ENCODE measurements at places on chromosomes 11 and 22.

DNA sequence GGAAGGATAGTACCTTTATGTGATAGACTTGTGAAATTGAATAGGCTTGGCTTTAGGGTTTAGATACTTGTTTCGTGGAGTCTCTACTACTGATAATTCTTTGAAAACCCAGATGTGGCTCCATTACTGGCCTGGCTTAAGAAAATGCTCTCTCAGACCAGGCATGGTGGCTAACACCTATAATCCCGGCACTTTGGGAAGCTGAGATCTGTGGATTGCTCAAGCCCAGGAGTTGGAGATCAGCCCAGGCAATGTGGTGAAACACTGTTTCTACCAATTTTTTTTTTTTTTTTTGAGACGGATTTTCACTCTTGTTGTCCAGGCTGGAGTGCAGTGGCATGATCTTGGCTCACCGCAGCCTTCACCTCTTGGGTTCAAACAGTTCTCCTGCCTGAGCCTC is 40.9 kb downstream of the ATG13 start:
- DNase-seq = no peak

DNA sequence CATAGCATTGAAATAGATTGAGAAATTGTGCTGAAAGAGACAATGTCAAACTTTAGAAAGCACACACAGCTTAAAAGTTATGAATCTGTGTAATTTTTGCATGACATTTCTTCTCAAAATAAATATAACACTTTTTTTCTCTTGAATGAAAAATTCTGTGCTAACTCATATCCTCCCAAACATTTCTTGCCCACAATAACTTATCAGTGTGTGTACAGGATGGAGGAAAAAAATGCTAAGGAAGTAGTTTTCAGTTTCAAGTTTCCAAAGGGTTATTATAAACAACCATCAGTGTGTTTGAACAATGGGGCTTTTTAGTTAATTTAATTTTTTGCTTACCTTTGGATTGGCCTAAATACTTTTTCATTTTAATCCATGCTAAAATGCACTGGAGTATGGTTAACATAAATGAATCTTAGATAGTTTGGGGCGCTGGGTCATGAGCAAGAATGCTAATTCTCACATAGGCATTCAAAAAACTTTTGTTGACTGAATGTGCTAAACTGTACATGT is 82.9 kb upstream of the ARHGAP20 start:
- no peak for DNase-seq

DNA sequence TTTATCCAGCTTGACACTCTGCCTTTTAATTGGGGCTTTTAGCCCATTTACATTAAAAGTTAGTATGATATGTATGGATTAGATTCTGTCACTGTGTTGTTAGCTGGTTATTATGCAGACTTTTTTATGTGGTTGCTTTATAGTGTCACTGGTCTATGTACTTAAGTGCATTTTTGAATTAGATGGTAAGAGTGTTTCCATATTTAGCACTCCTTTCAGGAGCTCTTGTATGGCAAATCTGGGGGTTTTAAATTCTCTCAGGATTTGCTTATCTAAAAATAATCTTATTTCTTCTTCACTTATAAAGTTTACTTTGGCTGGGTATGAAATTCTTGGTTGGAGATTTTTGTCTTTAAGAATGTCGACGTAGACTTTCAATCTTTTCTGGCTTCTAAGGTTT is 4.0 kb downstream of the OR52E6 start:
- DNase-seq = no peak

- no peak for DNase-seq
Observed at GRCh38 chr11:4808476-4808875, 4.3 kb upstream of the OR52R1 start.

DNA sequence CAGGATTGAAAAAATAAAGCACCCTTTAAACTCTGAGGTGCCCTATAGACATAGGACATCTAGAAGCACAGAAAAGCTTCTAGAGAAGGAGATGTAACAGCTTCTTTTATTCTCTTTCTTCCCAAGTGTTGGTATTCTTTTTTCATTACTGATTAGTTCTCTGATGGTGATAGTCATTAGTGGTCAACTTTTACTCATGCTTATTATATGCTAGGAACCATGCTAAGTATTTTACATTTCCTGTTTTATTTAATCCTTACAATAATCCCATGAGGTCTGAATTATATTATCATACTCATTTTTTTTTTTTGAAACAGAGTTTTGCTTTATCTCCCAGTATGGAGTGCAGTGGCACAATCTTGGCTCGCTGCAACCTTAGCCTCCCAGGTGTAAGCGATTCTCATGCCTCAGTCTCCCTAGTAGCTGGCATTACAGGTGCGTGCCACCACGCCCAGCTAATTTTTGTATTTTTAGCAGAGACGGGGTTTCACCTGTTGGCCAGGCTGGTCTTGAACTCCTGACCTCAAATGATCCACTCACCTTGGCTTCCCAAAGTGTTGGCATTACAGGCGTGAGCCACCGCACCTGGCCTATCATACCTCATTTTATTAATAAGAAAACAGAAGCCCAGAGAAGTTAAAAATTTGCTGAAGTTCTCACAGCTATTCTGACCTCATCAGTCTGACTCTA is 3.0 kb downstream of the C11orf52 start:
- DNase-seq = no peak

DNA sequence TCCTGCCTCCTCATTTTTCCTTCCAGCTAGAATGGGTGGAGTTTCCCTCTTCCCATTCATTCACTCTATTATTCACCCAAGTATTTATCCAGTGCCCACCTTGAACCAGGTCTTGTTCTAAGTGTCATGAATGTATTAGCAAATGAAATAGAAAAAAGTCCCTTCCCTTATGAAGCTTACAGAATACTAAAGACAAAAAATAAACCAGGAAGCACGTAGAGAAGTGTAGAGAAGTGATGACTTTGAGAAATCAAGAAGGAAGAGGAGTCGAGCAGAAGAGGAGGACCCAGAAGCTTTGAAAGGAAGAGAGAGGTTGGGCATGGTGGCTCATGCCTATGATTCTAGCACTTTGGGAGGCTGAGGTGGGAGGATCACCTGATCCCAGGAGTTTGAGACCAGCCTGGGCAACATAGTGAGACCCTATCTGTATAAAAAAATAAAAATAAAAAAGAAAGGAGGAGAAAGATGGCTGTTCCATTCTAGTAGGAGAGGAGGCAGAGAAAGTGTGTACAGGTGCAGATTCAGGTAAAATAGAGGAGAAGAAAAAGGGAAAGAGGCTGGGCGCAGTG is 17.1 kb upstream of the SYVN1 start:
- no peak for DNase-seq

All from cortex of kidney (tissue), 1 donor.